Activated T-helper 1 cell treated with anti-CD3 and anti-CD28 coated beads, Interleukin-2, amount 50 U/mL, for 16 hours (primary cell): ENCODE measurements at places on chromosomes 12 and 14.

DNA sequence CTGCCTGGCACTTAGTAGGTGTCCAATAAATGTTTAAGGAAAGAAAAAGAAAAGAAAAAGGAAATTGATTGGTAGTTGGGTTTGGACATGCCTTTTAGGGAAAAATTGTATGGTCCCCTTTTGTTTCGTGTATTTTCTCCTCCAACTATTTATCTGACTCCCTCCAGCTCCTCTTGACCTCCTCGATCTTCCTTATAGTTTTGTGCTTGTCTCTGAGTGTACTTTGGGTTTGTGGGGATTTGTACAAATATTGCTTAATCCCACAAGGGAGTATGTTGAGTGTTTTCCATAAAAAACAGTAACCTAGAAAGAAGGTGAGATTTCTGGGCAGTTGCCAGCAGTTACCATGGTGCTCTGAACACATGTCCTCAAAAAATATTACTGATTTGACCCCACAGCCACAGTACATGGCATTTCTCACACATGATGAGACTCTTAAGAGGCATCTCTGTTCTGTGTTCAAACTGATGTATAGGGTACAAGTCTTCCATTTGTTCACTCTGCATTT lies 15.7 kb downstream of the PLEKHG7 start:
- no peak for DNase-seq

DNA sequence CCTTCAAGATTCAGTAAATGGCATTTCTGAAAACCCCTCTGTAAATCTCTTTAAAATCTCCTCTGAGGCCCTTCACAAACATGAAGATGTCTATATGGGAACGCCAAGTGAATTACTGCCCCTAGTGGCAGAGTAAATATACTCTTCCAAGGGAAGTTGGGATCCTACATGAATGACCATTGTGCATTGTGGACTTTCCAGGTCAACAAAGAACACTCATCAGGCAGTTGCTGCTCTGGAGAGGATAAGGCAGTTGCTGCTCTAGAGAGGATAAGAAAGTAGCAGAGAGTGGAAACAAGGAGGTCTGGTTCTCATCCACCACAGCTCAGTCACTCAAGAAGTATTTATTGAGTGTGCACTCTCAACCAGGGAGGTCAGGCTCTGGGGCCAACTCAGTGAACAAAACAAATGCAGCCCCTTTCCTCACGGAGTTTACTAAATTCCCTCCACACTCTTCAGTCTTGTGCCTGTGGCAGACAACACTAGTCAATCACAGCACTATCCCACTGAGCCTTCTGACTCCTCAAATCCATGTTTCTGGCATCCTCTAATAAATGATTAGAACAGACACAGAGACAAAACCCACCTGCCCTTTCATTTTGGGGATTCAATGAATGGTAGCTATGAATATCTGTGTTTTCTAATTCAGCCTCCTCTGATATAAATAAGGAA lies 52.9 kb downstream of the SVOP start:
- no peak for DNase-seq

- DNase-seq: no peak
Observed at GRCh38 chr12:45938566-45938965, 51.8 kb downstream of the SCAF11 start.

- DNase-seq: no peak
Observed at GRCh38 chr14:89424241-89424640, 7.2 kb upstream of the FOXN3 start.

DNA sequence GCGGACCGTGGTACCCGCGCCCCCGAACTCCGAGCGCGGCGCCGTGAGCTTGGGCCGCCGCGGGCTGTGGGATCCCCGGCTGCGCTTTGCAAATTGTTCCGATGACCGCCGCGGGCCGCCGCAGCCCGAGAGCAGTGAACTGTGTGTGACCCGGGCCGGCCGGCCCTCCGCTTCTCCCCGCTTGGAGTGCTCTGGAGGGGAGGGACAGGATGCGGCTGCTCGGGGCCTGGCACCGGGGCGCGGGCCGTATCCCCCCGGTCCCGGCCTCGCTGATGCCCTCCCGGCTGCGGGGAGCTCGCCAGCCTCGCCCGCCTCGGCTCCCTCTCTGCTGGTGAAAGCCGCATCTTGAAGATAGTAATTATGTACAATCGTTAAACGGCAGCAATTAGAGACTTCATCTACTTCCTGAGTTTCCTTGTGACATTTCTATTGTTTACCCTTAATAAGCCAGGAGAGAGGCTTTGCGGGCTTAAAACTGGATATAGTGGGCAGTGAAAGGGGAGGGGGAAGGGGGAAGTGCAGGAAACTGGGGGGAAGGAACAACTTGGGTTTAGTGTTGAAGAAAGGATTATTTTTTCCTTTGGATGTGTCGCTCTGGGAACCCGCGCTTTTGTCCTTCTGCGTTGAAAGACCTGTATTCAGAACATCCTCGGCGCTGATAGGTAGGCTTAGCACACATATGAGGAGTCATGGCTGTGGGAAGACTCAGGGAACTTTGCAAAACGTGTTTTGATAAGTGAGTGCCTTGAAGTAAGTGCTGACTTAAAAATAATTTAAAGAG lies 1.2 kb downstream of the PELI2 start:
- no peak for DNase-seq

DNA sequence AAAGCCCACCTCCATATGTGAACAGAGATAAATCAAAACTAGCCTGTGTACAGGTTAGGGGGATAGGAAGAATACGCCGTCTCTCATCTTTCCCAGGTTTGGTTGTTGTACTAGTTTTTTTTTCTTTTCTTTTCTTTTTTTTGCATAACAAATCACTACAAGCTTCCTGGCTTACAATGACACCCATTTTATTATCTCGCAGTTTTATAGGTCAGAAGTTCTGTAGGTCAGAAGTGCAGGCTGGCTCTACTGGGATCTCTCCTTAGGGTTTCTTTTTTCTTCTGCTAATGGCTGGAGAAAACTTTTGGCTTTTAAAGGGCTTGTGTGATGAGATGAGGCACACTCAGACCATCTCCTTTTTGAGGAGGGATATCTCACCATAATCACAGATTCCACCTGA lies 25.7 kb upstream of the CRY1 start:
- no peak for DNase-seq

DNA sequence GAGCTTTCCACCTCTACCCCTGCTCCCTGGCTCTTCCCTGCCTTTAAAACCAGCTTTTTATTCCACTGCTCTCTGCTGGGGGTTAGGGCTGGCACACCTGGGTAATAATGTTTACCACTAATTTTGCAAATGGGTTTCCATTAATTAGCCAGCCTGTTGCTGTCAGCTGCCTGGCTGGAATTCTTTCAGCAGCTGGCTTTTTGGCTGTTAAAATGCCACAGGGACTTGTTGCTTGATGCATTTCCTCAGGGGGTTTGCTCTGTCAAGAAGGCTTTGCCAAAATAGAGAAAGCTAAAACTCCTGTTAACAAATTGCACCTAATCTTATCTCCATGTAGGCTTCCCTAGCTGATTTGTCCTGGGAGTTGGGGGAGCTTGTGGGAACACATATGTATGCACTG lies 51.8 kb upstream of the PSMC1 start:
- no peak for DNase-seq

DNA sequence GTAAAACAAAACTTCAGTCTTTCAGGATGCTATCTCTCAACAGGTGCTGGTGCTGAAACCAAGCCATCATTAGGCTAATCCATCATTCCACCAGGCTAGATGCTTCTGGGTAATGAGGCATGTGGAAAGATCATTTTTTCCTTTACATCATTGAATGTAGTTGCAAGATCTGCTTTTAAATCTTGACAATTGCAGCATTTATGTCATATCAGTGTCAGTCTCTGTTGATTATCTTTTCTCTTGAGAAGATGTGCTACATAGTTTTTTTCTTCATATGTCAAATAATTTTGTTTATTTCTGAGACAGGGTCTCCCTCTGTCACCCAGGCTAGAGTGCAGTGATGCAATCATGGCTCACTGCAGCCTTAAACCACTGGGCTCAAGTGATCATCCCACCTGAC lies 16.2 kb upstream of the EXD2 start:
- DNase-seq: no peak

DNA sequence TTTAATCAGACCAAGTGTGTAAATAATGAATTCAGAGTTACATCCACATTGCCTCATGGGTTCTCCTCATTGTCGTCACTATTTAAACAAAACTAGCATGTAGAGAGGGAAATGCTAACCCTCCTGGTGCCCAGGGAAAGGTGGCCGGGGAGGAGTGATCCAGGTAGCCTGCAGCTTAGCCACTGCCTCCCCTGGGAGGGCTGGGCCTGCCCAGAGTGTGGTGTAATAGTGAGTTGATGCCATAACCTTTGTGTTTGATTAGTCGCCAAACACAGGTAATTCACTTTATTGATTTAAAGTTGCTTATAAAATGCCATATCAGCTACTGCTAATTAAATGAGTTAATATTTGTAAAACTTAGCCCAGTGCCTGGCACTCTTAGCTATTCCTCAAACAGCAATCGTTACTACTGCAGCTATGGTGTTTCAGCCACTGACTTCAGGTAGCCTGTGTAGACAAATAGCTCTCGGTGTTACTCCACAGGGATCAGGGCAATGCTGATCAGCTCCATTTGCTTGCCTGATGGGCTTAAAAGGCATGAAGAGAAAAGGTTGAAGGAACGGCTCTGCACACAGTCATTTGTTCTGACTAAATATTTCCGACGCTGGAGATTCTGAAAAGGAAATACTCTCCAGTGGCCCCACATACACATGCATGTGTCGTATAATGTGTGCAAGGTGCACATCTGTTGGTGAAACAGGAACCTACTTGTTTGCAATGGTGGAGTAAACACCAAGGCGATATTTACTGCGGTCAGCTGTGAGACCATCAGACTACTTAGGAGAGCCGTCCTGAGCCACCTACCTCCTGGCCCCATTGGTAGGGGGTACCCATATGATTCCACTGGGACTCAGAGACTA lies 45.7 kb upstream of the PRMT8 start:
- DNase-seq: no peak

DNA sequence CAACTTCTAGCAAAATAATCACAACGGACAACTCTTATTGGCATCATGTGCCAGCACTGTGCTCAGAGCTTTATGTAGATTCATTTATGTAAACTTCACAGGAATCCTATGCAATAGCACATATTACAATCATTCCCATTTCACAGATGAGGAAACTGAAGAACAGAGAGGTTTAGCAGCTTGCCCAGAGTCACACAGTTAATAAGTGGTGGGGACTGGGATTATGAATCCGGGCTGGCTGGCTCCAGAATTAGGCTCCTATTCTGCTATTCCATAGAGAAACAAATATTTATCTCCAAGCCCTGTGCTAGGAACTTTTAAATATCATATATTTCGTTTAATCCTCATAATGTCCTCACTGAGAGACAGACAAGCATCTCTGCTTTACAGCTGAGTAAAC lies 52.4 kb upstream of the OAS1 start:
- DNase-seq: no peak

DNA sequence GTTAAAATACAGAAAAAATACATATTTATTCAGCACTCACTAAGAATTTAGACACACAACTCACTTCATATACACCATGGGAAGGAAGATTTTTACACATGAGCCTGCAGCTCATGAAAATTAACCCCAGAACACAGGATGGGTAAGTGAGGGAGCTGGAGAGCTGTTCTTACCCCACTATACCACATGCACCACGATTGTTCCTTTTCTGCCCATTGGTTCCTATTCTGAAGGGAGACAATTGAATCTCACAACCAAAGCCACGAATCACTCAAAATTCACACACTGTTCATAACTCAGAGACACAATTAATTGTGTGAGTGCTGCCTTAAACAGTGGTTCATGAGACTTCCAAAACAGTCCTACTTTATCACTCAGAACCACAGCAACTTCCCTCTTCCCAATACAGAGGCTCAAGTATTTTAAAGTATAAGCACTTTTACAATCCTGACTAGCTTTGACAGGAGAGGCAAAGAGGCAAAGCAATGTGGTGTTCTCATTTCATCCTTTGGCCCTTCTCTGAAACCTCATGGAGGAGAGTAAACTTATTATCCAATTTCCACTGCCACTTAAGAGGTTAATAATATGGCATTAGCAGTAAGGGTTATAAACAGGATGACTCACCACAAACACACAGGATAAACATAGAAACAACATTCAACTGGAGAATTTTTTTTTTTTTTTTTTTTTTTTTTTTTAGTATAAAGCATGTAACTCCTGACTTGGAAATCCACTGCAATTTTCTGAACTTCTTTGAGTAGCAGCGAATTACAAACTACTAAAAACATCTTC lies 59.5 kb downstream of the ITPR2 start:
- no peak for DNase-seq

DNA sequence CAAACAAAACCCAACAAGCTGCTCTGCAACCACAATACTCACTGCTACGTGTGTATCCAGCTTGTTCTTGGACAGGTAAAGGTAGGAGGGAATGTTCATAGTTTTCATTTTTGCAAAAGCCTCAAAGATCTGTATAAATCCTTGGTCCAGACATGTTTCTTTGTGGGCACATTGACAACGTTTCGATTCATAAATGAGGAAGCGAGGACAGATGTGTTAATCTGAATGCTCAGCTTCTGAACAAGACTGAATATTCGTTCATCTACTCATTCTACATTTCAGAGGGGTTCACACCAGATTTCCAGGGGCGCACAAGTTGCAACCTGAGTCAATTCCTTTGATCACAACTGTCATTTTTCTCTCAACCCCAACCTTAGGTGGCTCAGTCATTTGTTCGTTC lies 134.4 kb downstream of the LLPH start:
- DNase-seq: no peak

- DNase-seq: no peak
Observed at GRCh38 chr14:32468955-32469354, 139.9 kb downstream of the AKAP6 start.

GRCh38 chr12:117885211-117885610 lies 83.6 kb downstream of the KSR2 start:
- DNase-seq: no peak

DNA sequence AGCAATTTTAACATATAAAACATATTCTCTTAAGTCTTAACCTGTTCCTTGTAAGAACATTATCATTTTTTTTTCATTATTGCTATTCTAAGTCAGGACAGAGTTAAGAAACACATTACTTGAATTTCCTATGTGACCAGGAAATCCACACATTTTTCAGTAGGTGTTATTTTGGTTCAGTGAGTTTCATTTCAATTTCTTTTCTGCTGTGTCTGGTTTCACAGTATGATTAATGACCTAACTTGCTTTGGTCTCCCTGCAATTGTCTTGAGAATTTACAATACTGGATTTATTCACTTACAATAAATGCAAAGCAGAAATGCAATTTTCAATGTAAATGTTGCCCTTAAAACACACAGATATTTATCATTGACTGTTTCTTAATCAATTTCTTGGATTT lies 396.9 kb upstream of the TMTC1 start:
- no peak for DNase-seq

DNA sequence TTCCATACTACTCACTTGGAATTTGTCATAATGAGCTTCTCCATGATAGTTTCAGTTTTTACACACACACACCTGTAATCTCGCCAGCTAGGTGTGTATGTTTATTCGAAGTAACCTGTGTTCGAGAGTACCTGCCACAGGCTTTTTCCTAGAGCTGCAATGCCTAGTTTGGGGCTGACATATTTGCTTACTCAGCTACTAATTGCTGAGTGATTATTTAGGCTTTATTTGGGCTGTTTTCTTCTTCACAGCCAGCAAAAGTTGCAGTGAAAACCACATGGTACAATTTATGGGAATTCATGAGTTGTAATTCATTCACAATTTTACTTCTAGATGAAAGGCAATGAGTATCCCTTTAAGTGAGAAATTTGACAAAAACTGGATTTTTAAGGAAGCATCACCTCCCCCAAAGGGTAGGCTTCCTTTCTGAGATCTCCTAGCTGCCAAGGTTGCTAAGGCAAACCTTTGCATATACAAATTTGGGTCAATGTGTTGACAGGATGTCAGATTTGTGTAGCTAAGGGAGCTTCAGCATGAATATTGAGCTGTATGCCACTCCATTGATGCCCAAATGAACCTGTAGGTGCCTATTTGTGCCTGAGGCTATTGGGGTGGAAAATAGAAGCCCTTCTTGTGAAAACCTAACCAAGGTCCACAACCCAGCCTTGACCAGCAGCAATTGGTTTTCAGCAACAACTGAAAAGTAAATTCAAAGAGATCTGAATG lies 108.7 kb upstream of the OTX2 start:
- DNase-seq: no peak
